Astrocyte of the hippocampus (primary cell): ENCODE measurements at places on chromosomes 6 and 20.

- DNase-seq, result no peak
Measured at GRCh38 chr6:137863091-137863797, 3.8 kb upstream of the TNFAIP3 start.

GRCh38 chr6:37004044-37004980, 1.1 kb upstream of the FGD2 start:
- no peak for DNase-seq

GRCh38 chr6:30719356-30719755, 796 bp upstream of the TUBB start:
- peak; percentile 51 for DNase-seq

DNA sequence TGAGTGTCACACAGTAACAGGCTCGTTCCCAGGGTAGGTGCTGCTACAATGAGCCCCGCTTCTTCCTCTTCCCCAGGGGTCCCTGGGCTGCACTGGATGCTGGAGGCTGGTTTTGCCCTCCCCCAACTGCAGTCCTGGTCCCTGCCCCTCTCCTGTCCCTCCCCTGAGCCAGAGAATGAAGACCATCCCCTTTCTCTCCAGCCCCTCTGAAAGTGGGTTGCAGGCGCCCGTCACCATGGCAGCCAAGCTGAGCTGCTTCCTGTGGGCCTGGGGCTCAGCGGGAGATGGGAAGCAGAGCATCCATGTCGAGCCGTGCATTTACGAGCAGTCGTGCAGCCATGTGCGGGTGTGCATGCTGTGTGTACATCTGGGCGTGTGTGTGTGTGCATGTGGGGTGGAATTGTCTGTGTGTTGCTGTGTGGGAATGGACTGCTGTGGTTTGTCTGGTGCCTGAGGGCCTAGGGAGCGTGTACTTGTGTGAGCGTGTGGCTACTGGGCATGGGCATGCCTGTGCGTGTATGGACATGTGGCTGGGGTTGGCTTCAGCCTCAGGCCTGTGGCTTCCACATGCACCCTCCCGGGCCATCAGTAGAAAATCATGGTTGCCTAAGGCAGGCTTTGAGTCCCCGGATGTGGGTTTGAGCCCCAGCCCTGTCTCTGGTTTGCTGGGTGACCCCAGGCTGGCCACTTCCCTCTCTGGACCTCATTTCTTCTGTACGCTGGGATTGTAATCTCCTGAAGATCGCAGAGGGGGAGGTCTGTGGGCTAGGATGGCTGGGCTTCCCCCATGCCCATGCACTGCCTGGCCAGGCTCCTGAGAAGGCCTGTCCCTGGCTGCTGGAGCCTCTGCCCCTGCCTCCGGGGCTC, 48.8 kb downstream of the SRC start:
- DNase-seq, result no peak

DNA sequence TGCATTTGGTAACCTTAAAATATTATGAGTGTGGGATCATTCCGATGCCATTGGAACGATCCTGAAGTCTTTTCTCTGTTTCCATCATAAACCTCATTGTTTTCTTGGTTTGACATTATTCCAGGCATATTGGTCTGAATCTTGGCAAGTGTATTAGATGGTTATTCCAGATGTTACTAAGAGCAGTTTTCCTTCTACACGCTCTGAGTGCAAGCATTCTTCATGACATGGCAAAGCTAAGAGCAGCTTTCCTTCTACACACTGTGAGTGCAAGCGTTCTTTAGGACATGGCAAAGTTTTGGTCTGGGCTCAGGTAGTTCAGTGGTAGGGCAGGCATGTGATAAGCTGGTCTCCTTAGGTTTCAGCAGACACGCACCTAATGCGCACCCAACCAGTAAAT, 53.0 kb downstream of the SMOC2 start:
- no peak for DNase-seq

- peak; percentile 53 for DNase-seq
Measured at GRCh38 chr6:43575105-43575771, 600 bp downstream of the XPO5 start.

DNA sequence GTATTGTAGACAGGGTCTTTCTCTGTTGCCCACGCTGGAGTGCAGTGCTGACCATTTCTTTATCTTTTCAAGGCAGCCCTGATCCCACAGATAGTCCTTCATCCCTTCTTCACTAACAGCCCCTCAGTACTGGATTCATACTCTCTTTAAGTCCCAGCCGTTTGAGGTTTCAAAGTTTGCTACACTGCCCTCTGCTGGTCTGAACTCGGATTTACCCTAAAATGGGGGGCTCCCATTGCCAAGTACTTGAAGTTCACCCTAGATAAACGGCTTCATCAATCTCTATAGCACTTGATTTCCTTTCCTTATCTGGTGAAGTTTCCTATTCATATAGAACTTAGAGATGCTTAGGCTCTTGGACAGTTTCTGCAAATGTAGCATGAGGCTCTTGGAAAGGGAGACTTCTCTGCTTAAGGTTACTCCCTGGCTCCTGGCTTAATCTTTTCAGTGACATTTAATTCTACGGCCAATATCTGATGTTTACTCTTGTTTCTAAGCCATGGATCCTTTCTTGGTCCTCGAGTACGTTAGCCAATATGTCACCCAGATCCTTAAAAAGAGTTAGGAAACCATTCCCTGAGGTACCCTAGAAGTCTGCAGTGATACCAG, 21.4 kb upstream of the PREP start:
- DNase-seq, result peak; percentile 73

DNA sequence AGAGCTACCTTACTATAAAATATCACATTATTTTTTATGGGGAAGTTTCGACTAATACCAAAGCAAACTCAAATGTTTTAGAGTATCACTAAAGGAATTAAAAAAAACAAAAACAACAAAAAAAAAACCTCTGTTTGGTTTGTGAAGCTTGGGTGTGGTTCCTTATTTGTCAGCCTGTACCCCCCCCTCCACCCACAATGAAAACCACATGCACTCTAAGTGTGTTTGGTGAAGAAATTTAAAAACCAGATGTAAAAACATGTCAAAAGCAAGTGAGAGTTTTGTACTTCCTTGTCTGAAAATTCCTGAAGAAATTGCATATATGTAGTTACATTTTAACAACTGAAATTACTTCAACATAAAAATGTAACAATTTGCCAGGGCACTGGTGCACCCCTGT, 3.1 kb downstream of the STK38 start:
- DNase-seq, result no peak

- DNase-seq, result peak; percentile 46
Measured at GRCh38 chr6:170030821-170031471, 259.9 kb downstream of the DLL1 start.

- DNase-seq, result no peak
Measured at GRCh38 chr6:163226181-163226835, 188.2 kb upstream of the QKI start.

- no peak for DNase-seq
Measured at GRCh38 chr6:156971153-156971885, 194.1 kb downstream of the ARID1B start.

GRCh38 chr6:74518035-74518434, 687.8 kb downstream of the COL12A1 start:
- DNase-seq, result no peak

DNA sequence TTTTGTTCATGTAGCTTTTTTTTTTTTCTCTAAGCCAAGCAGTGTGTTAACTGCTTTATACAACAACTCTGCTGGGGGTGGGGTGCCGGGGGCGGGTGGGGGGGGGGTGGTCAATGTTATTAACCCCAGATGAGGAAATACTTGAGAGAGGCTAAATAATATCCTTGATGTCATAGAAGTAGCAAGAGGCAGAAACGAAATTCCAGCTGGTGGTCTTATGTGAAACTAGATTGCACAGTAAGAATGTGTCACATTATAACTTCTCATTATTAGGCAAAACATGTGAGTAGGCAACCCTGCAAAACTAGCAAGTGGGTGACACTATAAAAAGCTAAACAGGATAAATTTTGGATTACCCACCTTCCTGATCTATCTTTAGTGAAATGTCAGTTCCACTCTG, 12.8 kb downstream of the MYLK4 start:
- DNase-seq, result no peak

- DNase-seq, result no peak
Measured at GRCh38 chr20:20740541-20740940, 28.1 kb upstream of the RALGAPA2 start.

GRCh38 chr20:32281711-32282110, 4.3 kb downstream of the KIF3B start:
- DNase-seq, result no peak

GRCh38 chr6:161370880-161371279, 97.0 kb upstream of the AGPAT4 start:
- peak; percentile 88 for DNase-seq

DNA sequence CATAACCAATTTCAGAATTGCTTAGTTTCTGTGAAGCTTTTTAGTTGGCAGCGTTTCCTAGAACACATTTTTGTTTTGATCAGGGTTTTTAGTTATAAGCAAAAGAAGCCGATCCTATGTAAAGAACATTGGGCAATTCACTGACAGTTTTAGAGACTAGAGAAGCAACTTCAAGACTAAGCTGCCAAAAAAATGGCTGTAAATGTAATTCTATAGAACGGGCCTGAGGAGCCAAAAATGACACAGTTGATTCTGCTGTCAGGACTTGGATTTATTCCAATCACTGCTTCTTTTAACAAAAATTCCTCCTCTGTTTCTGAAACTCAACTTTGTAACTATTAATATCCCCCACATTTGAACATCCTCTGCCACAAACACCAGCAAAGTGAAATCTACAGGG, 236.0 kb upstream of the EYS start:
- DNase-seq, result no peak

DNA sequence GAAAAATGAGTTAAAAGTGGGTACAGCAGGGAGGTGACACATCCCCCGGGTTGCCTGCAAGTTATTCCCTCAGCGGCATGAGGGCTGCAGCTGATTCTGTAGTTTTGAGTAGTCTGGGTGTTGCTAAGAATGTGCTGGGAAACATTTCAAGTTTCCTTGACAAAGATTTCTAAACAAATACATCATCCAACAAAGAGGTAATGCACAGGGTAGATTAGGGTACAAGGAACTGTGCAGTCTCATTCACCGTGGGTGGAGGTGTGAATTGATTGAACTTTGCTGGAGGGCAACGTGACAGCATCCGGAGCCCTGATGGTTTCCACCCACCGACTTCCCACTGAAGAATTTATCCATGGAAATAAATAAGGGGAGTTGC, 21.8 kb downstream of the CASS4 start:
- peak; percentile 81 for DNase-seq
